ENCODE measurements at places on chromosomes 1 and 21. TPM values are rescaled to one million over a fixed set of nuclear protein-coding genes. Genes with fewer than 3 reads are reported as not detected.

Gene RNF186
- not detected for total RNA-seq

Gene CYP4A11
- not detected for total RNA-seq

DNA sequence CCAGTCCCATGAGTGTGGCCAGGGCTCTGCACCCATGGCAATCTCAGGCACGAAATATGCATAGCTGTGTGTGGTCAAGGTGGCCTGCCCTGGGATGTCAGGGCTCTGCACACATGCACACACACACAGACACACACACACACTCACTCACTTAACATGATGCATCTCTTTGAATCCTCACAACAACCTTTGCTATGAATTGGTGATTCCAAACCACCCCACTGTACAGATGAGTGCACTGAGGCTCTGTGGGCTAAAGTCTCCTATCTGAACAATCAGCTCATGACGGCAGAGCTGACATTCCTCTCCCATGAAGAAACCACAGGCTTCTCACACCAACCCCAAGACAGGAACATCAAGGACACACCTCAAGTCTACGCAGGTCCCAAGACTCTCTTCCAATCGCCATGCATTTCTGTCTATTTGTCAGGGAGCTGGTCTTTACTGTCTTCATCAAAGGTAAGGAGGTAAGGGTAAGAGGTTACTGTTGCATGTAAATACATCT, 131.6 kb downstream of the ETS2 start:
- H3K27me3 ChIP-seq: no peaks in the 10 kb centered on the region
- no peak overlapping the region for H3K27ac ChIP-seq
- no peak for DNase-seq
- no peaks in the 10 kb centered on the region for H3K36me3 ChIP-seq
- H3K4me1 ChIP-seq: no peaks in the 10 kb centered on the region
- H3K4me3 ChIP-seq: no peak overlapping the region

DNA sequence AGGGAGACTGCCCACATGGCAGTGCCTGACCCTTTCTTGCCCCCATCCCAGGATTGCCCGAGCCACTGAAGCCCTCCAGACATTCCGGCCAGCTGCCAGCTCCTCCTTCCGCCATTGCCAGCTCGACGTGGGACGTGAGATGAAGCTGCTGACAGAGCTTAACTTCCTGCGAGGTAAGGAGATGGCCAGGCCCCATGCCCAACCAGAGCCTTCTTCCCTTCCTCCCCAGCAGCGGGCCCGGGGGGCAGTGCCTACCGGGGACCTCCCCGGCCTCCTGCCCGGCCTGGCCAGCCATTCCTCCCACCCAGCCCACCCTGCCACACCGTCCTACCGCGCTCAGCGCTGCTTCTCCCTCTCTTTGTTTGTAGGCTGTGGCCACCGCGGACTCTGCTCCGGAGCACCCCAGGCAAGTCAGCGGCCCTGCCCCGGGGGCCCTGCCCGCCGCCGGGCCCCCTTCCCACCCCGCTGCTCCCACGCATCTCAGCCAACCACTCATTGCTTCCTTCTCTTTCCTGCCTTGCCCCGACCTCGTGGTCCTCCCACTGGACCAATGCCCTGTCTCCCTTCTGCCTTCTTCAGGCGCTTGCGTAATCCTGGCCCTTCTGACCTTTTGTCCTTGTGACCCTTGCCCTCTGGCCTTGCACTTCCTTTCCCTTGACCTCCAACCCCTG, 4.9 kb downstream of the TRIM46 start:
- no peak for DNase-seq
- peak overlapping the region; percentile 18 for H3K4me3 ChIP-seq

GRCh38 chr1:65964123-65964522, 171.4 kb downstream of the PDE4B start:
- no peaks in the 10 kb centered on the region for H3K4me1 ChIP-seq
- DNase-seq: no peak
- no peak overlapping the region for H3K27ac ChIP-seq

GRCh38 chr1:33768106-33768505, 95.8 kb upstream of the HMGB4 start:
- no peak for DNase-seq
- H3K4me3 ChIP-seq: no peak overlapping the region
- H3K27me3 ChIP-seq: no peaks in the 10 kb centered on the region
- no peak overlapping the region for H3K27ac ChIP-seq
- no peaks in the 10 kb centered on the region for H3K36me3 ChIP-seq
- no peaks in the 10 kb centered on the region for H3K4me1 ChIP-seq

GRCh38 chr1:145918992-145919939, 749 bp upstream of the PEX11B start:
- H3K4me1 ChIP-seq: peaks cover 34% of the 10 kb centered on the region
- H3K36me3 ChIP-seq: peaks cover 8% of the 10 kb centered on the region

DNA sequence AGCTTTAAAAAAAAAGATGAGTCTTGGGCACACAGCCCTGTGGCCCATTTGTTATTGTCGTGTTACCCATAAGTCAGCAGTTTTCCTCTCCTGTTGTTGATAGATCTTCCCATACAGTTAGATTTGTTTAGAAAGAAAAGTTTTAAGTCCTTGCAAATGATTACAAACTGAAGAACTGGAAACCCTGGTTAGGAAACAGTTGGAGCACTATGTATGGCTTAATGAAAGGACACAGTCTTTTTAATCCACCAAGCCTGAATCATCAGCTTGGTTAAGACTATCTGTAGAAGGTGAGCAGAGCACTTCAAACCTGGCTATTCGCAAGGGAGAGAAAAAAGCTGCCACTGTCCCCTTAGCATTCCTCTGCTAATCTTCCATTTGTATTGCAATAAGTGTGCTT, 241.0 kb downstream of the DISC1 start:
- peak overlapping the region; percentile 61 for H3K27ac ChIP-seq
- H3K4me1 ChIP-seq: peaks cover 52% of the 10 kb centered on the region

Data from esophagus squamous epithelium (tissue), 5 donors.